ENCODE measurements at places on chromosomes 6 and 20. TPM values are rescaled to one million over a fixed set of nuclear protein-coding genes. Genes with fewer than 3 reads are reported as not detected.

Gene SLC12A5
- 1.7 TPM for total RNA-seq

Gene KCNK15
- total RNA-seq = 17.5 TPM

Gene TEAD3
- total RNA-seq = 44.8 TPM

Gene IL20RA
- total RNA-seq = not detected

Gene CLPSL2
- total RNA-seq = not detected

Gene UNC93A
- total RNA-seq = not detected

Gene BPIFA1
- total RNA-seq = not detected

DNA sequence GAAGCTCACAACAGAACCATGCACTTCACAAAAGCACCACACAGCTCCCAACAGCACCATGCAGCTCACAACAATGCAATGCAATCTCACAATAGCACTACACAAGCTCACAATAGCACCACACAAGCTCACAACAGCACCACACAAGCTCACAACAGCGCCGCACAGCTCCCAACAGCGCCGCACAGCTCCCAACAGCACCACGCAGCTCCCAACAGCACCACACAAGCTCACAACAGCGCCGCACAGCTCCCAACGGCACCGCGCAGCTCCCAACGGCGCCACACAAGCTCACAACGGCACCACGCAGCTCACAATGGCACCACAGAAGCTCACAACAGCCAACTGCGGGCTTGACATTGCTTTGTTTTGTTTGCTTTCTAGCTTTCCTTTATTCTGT is 198.1 kb downstream of the DLL1 start:
- H3K27me3 ChIP-seq = no peaks in the 10 kb centered on the region
- H3K36me3 ChIP-seq = no peaks in the 10 kb centered on the region
- H3K4me1 ChIP-seq = no peaks in the 10 kb centered on the region
- H3K4me3 ChIP-seq = no peak overlapping the region

DNA sequence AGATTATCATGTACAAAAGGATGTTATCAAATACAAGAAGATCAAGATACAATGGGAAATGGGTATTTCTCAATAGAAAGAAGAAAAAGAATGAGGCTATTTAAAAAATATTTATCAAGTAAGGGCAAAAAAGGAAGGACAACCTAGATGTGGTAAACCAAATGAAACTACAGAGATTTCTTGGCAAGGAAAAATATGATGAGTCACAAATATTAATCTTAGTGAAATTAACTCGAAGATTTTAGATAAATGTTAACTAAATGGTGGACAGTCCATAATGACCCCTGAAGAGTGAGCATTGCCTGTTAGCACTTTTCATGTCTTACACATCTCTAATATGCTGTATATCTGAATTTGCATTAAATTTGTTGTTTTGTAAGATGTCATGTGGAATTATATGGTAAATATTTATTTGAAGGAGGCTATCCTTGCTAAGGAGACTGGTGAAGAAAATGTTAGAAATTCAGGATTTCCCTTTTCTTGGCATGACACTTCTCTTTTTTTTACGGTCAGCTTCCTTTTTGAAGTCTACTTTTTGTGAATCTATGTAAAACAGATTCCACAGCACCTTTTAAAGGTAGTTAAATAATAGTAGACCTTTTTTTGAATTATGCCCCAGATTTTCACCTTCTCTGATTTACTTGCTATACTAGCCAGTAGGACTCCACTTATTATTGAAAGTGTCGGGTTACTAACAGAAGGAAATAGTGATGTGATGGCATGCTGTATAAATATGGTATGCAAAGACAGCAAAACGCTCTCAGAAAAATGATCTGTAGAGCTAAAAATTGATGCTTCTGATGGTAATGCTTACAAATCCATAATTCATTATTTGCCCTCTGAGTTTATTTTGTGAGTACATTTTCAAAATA is 120.5 kb downstream of the HIVEP1 start:
- no peak overlapping the region for H3K4me3 ChIP-seq
- no peaks in the 10 kb centered on the region for H3K27me3 ChIP-seq
- no peak for DNase-seq
- peaks cover 26% of the 10 kb centered on the region for H3K4me1 ChIP-seq

DNA sequence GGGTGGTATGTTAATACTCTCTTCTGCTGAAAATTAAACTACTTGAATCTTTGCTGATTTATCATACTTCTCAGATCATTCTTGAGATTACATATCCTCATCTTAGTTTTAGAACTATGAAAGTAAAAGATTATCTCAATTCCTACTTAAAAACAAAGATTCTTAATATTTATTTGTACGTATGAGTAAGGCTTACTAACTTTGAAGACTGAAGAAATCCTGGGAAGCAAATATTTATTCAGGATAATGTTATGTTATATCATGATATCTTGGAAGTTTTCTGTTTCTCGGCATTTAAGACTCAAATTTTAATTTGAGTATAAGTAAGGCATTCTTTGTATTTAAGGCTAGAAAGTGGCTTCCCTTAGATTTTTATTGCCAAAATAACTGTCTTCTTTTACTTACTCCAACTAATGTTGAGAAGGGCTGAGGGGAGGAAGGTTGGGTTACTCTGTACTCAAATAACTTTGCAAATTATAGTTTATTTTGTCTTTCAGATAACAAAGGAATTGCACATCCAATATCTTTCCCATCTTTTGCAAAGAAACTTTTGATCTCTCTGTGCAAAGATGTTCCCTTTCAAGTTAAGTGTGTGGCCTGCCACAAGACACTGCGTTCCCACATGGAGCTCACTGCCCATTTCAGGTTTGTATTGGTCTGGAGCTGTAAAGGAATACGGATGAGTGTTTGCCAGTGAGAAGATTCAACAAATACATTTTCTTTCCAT is 30.5 kb upstream of the BAG2 start:
- no peaks in the 10 kb centered on the region for H3K27me3 ChIP-seq
- DNase-seq = no peak
- no peak overlapping the region for H3K27ac ChIP-seq

DNA sequence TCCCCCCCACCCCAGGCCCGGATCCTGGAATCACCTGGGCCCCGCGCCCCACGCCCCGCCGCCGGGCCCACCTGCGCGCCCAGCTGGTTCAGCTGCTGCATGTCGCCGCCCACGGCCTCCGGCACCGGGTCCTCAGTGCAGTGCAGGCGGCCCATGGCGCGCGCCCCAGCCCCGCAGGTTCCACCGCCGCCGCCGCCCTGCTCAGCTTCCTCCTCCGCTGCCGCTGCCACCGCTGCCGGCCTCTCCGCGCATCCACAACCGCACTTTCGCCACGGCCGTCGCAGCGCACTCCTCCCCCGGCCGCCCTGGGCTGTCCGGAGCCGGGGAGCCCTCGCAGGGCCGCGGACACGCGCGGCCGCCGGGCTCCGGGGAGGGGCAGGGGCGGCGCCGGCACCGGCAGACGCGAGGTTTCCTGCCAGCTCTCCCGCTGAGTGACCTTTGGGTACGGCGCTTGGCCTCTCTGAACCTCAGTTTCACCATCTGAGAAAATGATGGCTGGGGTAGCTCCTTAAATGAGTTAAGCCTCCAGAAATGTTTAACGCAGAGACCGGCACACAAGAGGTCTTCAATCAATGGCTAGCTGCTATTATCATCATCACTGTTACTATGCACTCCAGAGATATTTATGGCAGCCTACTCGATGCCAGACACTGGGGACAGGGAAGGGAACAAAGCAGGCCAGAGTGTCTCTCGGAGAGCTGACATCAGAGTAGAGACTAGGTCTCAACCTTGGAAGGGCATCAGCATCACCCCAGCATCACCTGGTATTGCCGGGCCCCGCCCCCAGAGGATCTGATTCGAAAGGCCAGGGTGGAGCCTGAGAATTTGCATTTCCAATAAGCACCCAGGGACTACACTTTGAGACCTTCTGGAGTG is at the start of gene COMMD7:
TSS of gene COMMD7 (minus strand) at position 231 of the 876 bp plus-strand sequence. CDS start at position 155, 76 bp downstream.
- peak within 1 kb of the TSS; percentile 93 for H3K27ac ChIP-seq
- peaks cover 30% of the 10 kb centered on the region for H3K4me1 ChIP-seq
- H3K36me3 ChIP-seq = no peaks in the 10 kb centered on the region
- DNase-seq = peak; percentile 85
- peak within 1 kb of the TSS; percentile 93 for H3K4me3 ChIP-seq

GRCh38 chr6:8043221-8043620 is 21.0 kb downstream of the BLOC1S5 start:
- no peak overlapping the region for H3K4me3 ChIP-seq
- H3K27ac ChIP-seq = peak overlapping the region; percentile 82

DNA sequence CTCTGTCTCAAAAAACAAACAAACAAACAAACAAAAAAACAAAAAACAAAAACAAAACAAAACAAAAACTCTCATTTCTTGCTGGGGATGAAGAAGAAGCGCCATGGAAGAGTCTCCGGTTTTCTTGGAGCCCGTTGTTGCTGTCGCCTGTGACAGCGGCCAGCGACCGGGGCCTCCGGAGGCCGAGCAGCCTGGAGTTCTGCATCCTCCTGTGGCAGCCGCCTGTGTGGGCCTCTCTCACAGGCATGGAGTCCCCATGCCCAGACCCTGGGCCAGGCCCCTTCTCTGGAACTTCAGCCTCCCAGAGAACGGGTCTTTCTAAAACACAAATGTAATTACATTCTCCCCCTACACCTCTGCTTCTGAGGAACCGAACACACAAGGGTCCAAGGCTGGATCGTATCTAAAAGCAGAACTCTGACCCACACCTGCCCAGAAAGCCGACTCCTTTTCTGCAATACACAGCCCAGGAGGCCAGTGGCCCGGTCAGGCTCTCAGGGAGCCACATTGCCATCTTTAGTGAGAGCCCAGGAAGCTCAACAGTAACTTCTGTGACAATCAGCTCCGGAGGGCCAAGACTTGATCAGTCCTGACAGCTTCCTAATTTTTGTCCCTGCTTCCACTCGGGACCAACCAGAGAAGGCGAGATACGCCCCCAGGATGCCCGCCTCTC is 18.5 kb downstream of the DACT2 start:
- H3K27me3 ChIP-seq = peaks cover 16% of the 10 kb centered on the region
- peak; percentile 81 for DNase-seq
- no peak overlapping the region for H3K4me3 ChIP-seq
- peaks cover 23% of the 10 kb centered on the region for H3K4me1 ChIP-seq
- H3K27ac ChIP-seq = no peak overlapping the region
- no peaks in the 10 kb centered on the region for H3K36me3 ChIP-seq

DNA sequence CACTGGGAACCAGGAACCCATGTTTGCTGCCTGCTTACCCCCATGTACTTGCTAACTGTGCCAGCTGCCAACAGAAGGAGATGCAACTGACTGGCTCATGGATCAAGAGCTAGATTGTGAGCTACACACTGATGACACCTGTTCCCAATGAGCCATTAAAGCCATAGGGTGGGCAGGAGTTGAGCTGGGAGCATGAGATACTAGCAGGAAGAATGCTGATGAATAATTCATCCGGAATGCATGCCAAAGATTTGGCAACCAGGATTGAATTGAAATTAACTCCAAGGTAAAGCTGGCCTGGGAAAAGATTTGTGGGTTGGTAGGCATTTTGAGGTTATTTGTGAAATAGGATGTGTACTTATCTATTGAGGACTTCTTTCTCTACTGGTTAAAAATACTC is 631.1 kb downstream of the KIF16B start:
- no peaks in the 10 kb centered on the region for H3K4me1 ChIP-seq
- peaks cover 4% of the 10 kb centered on the region for H3K27me3 ChIP-seq
- no peaks in the 10 kb centered on the region for H3K36me3 ChIP-seq
- H3K4me3 ChIP-seq = no peak overlapping the region

DNA sequence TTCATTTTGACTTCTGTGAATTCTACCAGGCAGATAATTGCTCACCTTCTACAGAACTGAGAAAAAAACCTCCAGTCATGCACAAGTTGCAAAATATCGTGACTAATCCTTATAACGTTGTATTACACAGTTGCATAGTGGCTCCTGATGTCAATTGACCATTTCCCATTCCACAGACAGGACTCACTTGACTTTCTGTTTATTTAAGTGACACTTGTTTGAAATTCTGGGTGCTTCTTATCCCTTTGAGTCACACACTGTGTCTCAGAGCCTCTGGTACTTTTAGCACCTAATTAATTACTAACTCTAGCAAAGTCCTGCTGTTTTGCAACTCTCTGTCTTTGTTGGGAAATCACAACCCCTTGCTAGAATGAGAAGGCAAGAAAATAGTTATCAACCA is 16.2 kb upstream of the RSPO3 start:
- no peak overlapping the region for H3K4me3 ChIP-seq
- DNase-seq = no peak
- H3K27me3 ChIP-seq = peaks cover 43% of the 10 kb centered on the region
- H3K27ac ChIP-seq = no peak overlapping the region
- no peaks in the 10 kb centered on the region for H3K4me1 ChIP-seq

GRCh38 chr20:64192406-64192805 is 28.2 kb downstream of the MYT1 start:
- DNase-seq = no peak
- no peak overlapping the region for H3K4me3 ChIP-seq
- peaks cover 18% of the 10 kb centered on the region for H3K27me3 ChIP-seq
- no peak overlapping the region for H3K27ac ChIP-seq

All from osteocyte (in vitro differentiated cells).